Keratinocyte (primary cell): ENCODE measurements at places on chromosomes 5 and 9. TPM values are rescaled to one million over a fixed set of nuclear protein-coding genes. Genes with fewer than 3 reads are reported as not detected.

- no peaks in the 10 kb centered on the region for H3K4me1 ChIP-seq
- H3K27me3 ChIP-seq, result no peaks in the 10 kb centered on the region
- H3K4me3 ChIP-seq, result no peak overlapping the region
- H3K27ac ChIP-seq, result no peak overlapping the region
- H3K36me3 ChIP-seq, result no peaks in the 10 kb centered on the region
Observed at GRCh38 chr5:160460377-160461049, 38.9 kb downstream of the PTTG1 start.

Gene DNAJA1
- 106 to 169 TPM (median 118 TPM) in 3 replicates for polyA plus RNA-seq

DNA sequence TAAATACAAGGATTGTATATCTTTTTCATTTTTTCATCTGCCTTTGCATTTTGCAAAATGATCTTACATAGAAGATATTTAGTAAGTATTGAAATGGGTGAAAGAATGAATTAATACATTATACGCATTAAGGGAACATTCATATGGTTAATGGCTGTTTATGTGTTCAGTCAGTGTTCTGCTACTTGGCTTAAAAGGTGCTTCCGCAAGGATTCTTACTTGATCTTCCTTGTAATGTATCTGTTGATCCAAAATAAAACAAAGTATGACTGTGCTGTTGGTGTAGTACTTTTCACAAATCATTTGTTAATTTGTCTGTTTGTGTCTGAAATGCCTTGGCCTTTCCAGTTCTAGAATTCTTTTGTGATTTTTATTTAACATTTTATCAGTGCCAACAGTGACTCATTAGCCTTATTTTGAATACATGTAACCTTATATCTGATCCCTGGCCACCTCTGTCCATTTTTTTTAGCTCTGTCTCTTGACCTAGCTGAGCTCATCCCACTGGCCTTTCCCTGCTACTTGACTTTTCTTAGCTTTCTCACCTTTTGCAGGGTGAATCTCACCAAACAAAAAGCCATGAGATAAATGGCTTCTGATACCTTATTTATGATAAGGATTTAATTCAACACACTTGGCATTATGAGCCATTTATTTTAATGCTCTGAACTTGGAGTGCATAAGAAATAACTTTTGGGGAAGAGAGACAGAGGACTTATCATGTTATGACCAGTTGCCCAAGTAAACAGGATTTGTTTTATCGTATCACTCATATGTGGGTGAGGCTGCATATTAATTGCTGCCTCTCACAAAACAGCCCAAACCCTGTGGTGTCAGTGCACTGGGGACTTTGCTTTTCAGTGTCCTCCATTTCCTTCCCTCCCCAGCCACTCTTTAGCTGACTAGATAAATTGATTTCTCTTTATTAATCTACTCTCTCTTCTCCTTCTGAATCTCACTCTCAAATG lies 340.3 kb downstream of the KDM4C start:
- H3K4me1 ChIP-seq, result peaks cover under 1% of the 10 kb centered on the region
- DNase-seq, result no peak
- H3K27me3 ChIP-seq, result no peaks in the 10 kb centered on the region
- no peaks in the 10 kb centered on the region for H3K36me3 ChIP-seq
- no peak overlapping the region for H3K27ac ChIP-seq
- H3K4me3 ChIP-seq, result no peak overlapping the region

GRCh38 chr5:59142138-59142537 lies 559.3 kb downstream of the RAB3C start:
- no peaks in the 10 kb centered on the region for H3K4me1 ChIP-seq
- no peak overlapping the region for H3K27ac ChIP-seq
- H3K4me3 ChIP-seq, result no peak overlapping the region
- no peak for DNase-seq
- H3K27me3 ChIP-seq, result no peaks in the 10 kb centered on the region

Gene LOX
- polyA plus RNA-seq, result 0.13 to 0.93 TPM (median 0.33 TPM) in 3 replicates
